ENCODE measurements at places on chromosomes 3 and 15.
A peak's percentile ranks its signal among the peaks of the same experiment; 100 is the strongest.

- no peak for DNase-seq
Measured at GRCh38 chr3:143410259-143410658, 290.7 kb downstream of the CHST2 start.

DNA sequence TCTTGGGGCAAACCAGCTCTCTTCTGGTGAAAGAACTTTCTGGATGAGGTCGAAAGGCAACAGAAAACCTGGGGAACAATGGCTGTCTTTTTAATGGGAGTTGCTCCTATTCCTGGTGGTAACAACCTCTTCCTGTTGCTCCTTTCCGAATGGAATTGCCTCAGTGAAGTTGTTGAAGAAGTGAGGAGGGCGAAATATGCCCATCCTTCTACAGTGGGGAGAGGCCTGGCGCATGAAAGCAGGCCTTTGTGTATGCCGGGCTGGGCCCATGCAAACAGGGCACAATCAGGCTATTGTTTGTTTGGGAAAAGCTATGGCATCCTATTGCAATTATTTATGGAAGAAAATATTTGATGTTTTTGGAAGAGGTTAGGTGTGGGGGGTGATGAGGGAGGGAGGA, 166.9 kb downstream of the IGF1R start:
- DNase-seq, result no peak

GRCh38 chr3:130490241-130490640, 26.7 kb upstream of the COL6A6 start:
- DNase-seq, result no peak

DNA sequence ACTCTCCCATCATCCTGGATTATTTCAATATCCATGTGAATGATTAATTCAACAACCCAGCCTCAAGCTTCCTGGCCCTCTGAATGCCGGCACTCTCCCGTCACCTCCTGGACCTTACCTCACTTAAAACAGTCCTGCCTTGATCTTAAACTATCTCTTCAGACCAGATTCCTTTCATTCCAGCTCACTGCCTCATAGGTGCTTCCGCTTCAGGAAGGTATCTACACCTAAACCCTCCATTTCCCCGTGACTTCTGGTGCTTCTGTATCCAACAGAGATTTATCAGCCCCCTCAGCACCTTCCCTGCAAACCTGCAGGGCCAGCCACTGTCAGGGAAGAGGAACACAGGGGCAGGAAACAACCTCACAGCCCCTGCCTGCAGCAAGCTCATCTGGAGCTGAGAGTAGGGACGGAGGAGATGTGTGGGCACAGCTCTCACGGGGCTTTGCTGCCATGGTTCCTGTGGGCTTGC, 98.9 kb upstream of the TJP1 start:
- DNase-seq, result no peak

DNA sequence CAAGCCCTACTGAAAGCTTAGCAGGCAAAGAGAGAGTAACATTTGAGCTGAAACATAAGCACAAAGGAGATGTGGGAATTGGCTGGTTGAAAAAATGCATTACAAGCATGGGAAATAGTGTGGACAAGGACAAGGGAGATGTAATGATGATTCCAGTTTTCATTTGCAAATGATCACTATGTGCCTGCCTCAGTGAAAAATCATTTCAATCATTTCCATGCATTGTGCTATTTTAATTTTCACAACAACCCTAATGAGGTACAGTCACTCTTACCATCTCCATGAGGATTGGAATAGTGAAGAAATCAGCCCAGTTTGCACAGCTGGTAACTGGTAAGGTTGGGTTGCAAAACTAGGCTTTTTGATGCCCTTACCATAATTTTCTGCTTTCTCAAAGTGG, 123.2 kb downstream of the ARNT2 start:
- no peak for DNase-seq

- no peak for DNase-seq
Measured at GRCh38 chr15:98231696-98232440, 271.4 kb downstream of the ARRDC4 start.

- peak; percentile 64 for DNase-seq
Measured at GRCh38 chr15:76155731-76156130, 95.9 kb downstream of the TMEM266 start.

- DNase-seq, result no peak
Measured at GRCh38 chr3:64049832-64050231, 26.5 kb upstream of the PSMD6 start.

- no peak for DNase-seq
Measured at GRCh38 chr15:101639667-101640066, 12.5 kb downstream of the TM2D3 start.

DNA sequence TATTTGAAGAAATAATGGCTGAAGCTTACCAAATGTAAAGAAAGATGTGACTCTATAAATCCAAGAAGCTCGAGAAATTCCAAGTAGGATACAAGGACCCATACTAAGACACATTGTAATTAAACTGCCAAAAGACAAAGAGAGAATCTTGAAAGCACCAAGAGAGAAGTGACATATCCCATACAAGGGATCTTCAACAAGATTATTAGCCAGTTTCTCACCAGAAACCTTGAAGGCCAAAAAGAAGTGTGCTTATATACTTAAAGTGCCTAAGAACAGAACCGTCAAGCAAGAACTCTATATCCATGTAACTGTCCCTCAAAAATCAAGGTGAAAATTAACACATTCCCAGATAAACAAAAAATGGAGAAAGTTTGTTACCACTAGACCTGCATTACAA, 220.5 kb downstream of the ADAMTS17 start:
- DNase-seq, result no peak

DNA sequence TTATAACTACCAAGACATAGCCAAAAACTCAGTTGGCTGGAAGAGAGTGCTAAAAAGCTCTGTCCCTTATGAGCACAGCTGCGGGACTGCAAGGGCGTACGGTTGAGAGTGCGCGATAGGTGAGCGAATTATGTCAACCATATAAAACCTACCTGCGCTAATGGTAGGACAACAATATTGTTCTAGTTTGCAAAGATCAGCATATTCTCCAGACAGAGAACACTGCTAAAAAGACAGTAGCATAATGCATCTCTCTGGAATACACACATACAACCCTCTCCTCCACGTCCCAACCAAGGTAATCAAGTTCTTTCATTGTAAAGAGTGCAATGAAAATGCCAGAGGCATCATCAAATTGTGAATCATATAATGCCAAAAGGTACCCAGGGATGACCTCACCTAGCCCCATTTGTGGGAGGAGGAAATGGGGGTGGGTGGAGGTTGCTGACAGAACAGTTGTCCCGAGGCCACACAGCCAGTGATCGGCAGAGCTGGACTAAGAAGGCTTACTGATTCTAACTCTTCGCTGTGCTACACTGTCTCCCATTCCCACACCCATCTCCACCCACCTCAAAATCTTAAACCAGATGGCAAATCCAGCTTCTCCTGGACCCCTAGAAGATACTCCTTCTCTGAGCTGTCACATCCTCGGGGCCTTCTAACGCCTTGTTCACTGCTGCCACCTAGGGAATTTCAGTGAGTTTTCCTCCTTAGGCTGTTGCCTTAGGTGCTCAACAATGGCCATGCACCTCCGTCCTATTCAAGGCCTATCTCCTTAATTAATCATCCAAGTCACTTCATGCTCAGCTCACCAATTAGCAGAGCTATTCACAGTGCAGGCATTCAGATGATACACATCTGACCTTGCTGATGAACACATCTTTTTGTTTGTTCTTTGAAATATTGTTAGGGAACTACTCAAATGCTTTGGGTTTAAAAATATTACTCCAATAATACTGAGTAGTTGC, 60.7 kb downstream of the RPL22L1 start:
- peak; percentile 57 for DNase-seq

GRCh38 chr3:23979569-23979968, 34.5 kb downstream of the NR1D2 start:
- DNase-seq, result no peak

Data from AG09319 (cell line).